ENCODE measurements at places on chromosomes 16 and 17.

GRCh38 chr16:68728523-68728922 lies 8.6 kb upstream of the CDH1 start:
- no peak for DNase-seq

DNA sequence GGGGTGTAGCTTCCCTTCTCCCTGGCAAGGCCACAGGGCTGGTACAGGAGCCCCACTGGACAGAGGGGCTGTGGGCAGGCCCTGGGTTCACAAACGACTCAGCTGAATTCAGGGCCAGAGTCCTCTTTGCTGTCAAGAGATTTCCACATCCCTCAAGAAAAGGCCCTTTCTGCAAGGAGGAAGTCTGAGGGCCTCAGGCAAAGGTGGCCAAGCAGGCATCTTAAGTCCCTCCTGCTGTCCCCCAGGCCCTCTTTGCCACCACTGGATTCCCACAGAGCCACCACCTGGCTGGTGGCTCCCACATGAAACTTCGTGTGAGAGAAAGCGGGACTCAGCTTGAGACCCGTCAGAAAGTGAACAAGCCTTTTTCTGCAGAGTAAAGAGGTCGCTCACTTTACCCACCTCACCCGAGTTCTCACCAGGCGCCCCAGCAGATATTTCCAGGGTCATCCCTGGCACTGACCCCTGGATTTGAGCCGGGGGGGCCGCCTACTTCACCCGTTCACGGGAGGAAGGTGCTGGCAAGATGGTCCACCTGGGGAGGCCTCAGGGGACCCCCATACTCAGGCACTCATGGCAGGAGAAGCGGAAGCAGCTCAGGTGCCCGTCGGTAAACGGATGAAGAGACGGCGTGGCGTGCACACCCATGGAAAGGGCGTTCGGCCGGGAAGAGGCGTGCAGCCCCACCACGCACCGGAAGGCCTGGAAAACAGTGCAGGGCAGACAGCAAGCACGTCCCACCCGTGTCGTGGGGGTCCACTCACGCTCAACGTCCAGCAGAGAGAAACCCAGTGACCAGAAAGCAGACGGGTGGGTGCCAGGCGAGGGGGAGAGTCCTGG lies 3.6 kb downstream of the RNF166 start:
- no peak for DNase-seq

DNA sequence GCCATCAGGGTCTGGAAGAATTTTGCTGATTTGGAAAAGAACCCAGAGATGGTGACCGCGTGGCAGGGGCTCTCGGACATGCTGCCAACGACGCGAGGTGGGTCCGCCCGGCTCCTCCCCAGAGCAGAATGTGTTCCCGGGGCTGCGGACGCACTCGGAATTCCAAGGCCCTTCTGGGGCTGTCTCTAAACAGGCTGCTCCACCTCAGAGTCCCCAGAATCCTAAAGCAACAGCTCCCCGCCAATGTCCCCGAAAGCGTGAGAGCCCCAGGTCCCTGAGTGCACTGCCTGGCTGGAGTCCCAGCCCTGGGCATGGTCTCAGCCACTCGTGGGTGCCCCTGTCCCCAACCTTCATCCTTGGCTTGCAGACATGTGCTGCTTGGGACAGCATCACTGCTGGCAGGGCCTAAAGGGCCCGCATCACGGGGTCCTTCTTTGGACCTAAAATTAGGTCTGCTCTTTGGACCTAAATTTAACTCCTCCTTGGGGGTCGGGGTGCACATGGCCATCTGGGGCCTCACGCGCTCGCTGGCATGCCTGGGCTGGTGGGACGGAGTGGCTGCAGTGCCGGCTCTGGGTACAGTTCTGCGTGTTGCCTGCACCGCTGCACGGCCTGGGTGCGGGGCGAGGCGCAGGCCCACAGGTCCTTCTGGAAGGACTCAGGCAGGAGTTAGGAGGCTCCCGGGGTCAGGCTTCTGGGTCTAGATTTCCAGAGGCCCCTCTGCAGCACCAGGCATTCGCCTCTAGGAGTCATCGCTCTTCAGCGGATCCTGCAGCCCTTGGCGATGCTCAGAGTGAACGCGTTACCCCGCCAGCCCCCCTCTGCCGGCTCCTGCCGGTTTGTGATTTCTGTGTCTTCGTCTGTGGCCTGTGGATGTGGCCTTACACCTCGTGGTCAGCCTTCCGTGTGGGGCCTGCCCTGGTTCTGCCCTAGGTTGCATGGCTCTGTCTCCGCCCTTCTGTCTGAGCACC lies 41.9 kb upstream of the CHMP6 start:
- DNase-seq: no peak

GRCh38 chr17:28662527-28662829 lies 473 bp downstream of the SUPT6H start:
- no peak for DNase-seq

- no peak for DNase-seq
These were observed 29.5 kb downstream of the ARHGAP23 start for GRCh38 chr17:38457577-38458371.

DNA sequence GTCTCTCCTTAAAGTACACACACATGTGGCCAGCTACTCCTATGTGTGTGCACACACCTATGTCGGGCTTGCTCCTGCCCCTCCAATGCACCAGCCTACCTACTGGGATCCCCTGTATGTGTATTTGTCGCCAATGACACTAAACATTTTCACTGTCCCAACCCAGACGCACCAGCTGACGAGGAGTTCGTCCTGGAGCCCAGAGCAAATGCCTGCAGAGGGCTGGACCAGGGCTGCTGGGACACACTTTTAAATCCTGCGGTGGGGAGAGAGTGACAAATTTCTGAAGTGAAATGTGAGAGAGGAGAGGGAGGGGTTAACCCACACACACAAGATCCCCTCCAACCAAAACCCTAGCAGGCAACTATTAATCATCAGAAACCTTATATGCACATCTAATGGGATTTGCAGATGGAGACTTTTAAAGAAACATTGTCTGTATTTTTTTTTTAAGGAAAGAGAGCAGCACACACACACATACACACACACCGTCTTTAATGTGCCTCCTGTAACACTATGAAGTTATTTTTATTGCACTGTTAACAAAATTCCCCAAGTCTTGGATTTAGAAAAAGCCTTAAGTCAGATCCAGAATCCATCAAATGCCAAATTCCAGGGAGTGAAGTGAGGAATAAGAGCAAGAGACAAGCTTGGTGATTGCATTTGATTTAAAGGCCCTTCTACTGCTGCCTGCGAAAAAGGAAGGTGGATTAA lies at the start of gene MEOX1:
MEOX1 (minus strand) TSS at position 224 of the 714 bp plus-strand sequence. CDS start 388 bp downstream, outside the sequence.
- peak; percentile 28 for DNase-seq

GRCh38 chr17:2195729-2196128 lies 107.9 kb downstream of the SMG6 start:
- DNase-seq: peak; percentile 24

DNA sequence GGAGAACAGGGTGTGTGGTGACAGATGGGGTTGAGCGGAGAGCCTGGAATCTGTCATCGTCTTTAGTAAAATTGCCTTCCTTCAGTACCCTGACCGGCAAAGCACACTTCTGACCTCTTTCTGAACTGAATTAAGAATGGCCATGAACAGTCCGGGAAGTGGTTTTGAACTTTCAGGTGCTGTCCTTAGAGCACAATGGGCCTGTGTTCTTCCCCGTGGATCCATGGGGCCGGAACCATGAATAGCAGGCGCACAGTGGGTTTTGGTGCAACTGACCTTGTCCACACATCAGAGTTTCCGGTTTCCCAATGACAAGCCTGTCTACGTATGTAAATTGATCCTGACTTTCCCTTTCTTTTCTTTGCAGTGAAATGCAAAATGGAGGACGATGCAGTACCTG lies 28.5 kb downstream of the GPRC5B start:
- no peak for DNase-seq

DNA sequence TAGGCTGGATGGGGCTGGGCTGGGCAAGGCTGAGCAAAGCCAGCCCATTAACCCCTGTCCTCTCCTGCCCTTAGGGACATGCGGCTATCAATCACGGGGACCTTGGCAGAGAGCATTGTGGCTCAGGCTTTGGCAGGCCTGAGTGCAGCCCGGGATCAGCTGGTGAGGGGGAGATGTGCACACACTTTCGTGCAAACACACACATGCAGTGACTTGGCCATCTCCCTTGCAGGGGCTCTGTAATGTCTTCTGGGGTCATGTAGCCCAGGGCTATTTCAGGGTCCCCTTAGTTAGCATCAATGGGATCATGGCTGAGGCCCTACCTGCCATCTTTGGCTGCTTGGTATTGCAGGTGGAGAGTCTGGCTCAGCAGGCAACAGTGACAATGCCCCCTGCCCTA lies 6.9 kb downstream of the CARMIL2 start:
- no peak for DNase-seq

- no peak for DNase-seq
These were observed 77.0 kb downstream of the NTN1 start for GRCh38 chr17:9098242-9098825.

- DNase-seq: no peak
These were observed 94.8 kb downstream of the RTN4RL1 start for GRCh38 chr17:1930337-1930645.

DNA sequence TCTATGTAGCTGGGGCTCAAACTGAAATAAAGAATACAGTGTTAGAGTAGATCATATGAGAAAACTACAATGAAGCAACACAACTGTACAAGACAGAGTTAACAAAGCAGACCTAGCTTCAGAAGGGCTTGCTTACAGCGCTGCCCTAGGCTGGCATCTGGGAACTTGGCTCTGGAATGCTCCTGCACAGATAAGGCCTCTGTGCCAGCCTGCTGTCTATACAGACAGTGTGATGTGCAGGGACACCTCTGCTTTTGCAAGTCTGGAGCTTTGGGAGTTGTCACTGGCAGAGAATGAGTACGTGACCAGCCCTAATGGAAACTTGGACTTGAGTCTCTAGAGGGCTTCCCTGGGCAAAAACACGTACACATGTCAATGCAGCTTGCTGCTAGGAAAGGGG lies 32.1 kb upstream of the SLC38A8 start:
- DNase-seq: no peak

GRCh38 chr17:36936455-36937000 lies 747 bp upstream of the LHX1 start:
- no peak for DNase-seq

GRCh38 chr17:77231076-77231871 lies 90.5 kb downstream of the SEC14L1 start:
- no peak for DNase-seq

- DNase-seq: no peak
These were observed 238.7 kb upstream of the TNRC6C start for GRCh38 chr17:77719806-77720205.

DNA sequence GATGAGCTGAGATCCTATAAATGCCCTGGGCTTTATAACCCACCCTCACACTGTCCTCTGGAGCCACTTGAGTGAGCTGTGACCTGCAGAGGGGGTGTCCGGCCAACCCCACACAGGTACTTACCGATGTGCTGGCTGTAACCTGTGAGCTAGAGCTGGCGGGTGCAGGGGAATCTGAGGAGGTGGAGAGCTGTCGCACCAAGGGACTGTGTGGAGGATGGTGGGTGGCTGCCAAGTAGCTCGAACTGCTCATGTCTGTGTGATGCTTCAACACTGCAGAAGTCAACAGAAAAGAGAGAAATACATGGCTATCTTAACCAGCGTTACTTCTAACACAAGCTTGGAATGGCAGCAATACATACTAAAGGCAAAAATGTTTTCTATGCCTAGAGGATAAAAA lies 39.4 kb downstream of the STH start:
- DNase-seq: no peak

DNA sequence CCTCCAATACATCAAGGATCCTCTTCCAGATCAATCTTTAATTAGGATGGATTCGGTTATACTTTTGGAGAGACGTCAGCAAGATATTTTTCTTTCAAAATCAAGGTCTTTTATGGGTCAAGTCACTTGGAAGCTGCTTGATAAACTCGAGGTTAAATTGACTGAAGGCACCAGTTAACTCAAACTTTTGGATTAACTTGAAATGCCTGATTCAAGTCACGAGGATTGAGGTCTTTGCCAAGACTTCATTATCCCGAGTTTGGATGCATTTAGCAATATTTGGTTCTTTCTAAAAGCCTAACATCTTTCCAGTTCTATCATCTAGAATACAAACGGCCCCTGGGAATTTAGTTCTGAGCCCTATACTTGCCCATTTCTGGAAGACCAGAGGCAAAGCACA lies 82.9 kb downstream of the MYH11 start:
- DNase-seq: no peak

- DNase-seq: no peak
These were observed 37.5 kb upstream of the LITAF start for GRCh38 chr16:11624205-11624604.

GRCh38 chr17:28497931-28498330 lies 8.2 kb upstream of the FOXN1 start:
- no peak for DNase-seq

- no peak for DNase-seq
These were observed 7.2 kb upstream of the LIMD2 start for GRCh38 chr17:63707151-63707550.

GRCh38 chr16:11621920-11622651 lies 35.4 kb upstream of the LITAF start:
- no peak for DNase-seq
